Neural crest cell (in vitro differentiated cells): ENCODE measurements at places on chromosomes 13 and 19.

DNA sequence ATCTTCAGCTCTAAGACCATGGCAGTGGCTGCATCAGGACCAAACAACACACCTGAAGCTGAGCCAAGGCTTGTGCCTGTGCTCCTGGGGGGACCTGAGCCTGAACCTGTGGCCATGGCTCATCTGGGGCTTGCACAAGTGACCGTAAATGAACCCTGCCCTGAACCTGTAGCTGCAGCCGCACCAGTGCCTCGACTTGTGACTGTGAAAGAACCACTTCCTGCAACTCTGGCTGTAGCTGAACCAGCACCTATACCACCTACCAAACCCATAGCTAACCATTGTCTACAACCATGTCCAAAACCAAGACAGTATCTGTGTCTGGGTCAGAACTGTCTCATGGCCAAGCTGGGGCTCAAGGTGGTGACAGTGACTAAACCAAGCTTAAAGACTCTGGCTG is 28.2 kb upstream of the SDHAF1 start:
- DNase-seq = no peak

- DNase-seq = no peak
Measured at GRCh38 chr13:75226733-75227435, 255.1 kb downstream of the TBC1D4 start.

DNA sequence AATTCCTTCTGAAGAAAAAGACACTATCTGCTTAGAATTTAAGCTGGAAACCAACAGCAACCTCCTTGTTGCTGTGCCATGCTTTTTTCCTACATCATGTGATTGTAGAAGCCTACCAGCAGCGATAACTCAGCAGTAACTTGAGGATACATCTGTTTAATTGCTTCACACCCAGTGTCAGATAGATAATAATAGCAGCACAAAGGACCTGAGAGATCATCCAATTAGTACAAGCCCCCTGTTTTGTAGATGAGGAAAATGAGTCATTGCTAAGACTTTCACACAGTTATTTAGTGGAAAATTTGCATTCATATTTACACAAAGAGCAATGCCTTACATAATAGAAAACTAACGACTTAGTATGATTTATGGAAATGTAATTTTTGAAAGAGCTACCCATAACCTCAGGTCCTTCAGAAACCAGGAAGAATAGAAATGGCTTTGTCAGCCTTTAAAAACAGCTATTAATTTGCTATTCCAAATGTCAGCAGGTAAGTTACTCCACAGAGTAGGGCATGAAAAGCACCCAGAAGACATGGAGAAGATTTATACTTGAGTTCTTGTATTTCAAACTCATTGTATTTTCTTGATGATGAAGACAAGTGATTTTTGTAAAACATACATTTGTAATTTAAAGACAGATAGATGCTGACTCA is 93.7 kb upstream of the SGCG start:
- no peak for DNase-seq

DNA sequence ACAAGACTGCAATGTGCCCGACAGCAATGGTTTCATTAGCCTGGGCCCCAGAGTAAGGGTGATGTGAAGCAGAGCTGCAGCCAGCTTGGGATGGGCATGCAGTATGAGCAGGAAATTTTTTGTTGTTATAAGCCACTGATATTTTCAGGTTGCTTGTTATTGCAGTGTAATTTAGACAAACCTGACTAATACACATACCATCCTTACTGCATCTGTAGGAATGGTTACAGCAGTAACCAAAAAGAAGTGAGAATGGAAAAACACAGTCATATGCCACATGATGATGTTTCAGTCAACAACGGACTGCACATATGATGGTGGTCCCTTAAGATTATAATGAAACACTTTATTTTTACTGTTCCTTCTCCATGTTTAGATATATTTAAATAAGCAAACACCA is 8.6 kb upstream of the POMP start:
- DNase-seq = no peak

GRCh38 chr19:54029930-54030490 is 33.7 kb downstream of the VSTM1 start:
- DNase-seq = peak; percentile 73

GRCh38 chr13:33727297-33728083 is 90.5 kb upstream of the RFC3 start:
- DNase-seq = no peak

GRCh38 chr19:41816761-41817160 is 20.4 kb downstream of the CEACAM3 start:
- DNase-seq = no peak
